NB4 (cell line): ENCODE measurements at places on chromosomes 4 and X.

GRCh38 chr4:7778510-7779431, 160.9 kb downstream of the AFAP1 start:
- DNase-seq: no peak

DNA sequence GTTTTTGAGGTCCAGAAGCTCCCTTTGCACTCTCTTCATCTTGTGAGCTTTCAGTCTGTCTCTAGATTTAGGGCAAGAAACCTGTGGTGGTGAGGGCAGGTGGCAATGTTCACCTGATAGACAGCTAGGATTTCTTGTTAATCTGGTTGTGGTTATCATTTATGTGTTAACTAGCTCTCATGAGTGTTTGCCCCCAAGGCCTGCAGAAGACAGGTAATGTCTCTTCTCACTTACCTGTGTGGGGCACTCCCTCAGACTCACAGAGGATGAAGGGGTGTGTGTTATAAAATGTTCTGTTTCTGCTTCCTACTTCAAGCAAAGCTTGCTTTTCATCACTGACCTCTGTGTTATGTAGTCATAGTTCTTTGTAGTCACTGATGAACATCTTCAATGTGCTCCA, 17.8 kb downstream of the EGF start:
- no peak for DNase-seq

DNA sequence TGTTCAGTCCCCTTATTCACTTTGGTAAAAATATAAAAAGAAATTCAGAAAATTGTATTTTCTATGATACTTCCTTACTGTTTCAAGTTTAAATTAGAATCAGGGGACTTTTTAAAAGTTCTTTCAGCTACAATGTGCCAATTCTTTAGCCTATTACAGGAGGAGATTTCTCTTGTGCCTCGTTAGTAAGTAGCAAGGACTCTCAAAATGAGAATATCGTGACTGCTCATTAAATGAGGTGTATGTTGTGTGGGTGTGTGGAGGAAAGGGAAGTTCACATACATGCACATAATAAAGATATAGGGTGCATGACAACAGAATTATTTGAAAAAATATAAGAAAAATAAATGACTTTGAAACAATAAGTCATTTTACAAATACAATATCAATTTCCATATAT, 190.5 kb downstream of the DTHD1 start:
- no peak for DNase-seq

DNA sequence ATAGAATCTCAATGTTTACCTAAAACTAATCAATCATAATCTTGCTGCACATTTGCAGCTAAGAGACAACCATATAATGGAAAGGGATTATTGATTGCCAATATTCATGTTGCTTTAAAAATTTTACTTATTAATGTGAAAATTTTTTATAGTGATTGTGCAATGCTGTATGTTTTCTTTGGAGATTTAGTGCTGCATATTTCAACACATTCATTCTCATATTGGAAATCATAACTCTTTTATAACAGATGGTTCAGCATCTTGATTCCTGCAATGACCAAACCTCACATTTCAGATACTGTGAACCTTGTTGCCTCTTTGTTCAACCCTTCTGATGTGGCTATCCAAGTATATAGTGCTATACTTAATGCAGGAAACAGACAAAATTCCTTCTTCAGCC, 502.6 kb downstream of the C4orf33 start:
- DNase-seq: no peak

DNA sequence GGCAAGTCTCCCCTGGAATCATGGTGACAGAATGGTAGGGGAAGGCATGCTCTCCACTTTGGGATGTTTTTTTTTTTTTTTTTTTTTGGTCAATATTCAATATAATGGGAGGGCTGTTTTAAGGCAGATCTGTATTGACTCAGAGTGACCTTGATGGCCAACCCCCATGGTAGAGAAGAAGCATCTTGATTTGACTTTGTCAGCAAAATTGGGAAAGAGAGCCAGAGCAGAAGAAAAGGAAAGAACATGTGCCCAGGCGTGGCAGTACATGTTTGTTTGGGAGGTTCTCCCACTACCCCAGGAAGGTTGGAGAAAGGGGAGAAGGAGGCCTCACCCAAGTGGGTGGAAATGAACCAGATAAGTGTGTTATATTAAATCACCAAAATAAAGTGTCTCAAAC, 62.2 kb upstream of the TBC1D9 start:
- no peak for DNase-seq
